ENCODE measurements at places on chromosomes 11 and 22. TPM values are rescaled to one million over a fixed set of nuclear protein-coding genes. Genes with fewer than 3 reads are reported as not detected.

DNA sequence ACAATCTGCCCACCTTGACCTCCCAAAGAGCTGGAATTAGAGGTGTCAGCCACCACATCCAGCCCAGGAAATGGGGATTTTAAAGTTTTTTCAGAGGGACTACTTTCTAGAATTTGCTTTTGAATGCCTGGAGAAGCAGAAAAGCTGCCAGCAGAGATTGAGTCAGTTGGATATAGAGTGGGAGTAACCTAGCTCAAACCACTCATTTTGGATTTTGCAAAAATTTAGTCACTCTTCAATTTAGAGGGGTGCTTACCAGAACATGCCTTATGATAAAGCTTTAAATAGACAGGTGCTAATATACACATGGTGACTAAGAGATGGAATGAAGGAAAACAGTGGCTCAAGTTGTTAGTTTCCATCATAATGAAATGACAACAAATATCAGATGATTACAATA, 26.5 kb upstream of the PSMA1 start:
- no peak for DNase-seq
- H3K36me3 ChIP-seq = no peaks in the 10 kb centered on the region
- H3K27me3 ChIP-seq = no peaks in the 10 kb centered on the region

Gene HBB
- total RNA-seq = 465 TPM

- no peaks in the 10 kb centered on the region for H3K36me3 ChIP-seq
- H3K4me3 ChIP-seq = no peak overlapping the region
- DNase-seq = no peak
- no peaks in the 10 kb centered on the region for H3K4me1 ChIP-seq
- H3K27me3 ChIP-seq = no peaks in the 10 kb centered on the region
Observed at GRCh38 chr22:33110562-33111163, 52.5 kb upstream of the SYN3 start.

DNA sequence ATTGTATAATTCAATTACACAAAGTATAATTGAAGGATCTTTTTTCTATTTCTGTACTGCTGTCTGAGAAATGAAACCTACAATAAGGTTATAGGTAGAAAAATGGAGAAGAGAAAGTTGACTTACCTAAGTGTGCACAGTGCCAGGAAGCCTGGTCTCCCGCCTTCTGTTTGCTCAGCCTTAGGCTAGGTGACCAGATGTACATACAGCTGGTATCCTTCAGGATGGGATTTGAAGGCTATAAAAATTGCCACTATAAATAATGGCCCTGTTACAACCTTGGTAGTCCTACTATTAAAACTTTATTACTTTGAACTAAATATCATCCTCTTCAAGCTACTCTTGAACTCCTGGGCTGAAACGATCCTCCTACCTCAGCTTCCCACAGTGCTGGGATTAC, 19.7 kb downstream of the OR51E2 start:
- no peaks in the 10 kb centered on the region for H3K4me1 ChIP-seq
- H3K4me3 ChIP-seq = no peak overlapping the region
- H3K36me3 ChIP-seq = no peaks in the 10 kb centered on the region
- no peak overlapping the region for H3K27ac ChIP-seq

Gene LIF
- not detected for total RNA-seq

- no peaks in the 10 kb centered on the region for H3K36me3 ChIP-seq
- peaks cover 8% of the 10 kb centered on the region for H3K4me1 ChIP-seq
- no peak for DNase-seq
- H3K27me3 ChIP-seq = no peaks in the 10 kb centered on the region
Observed at GRCh38 chr22:42249831-42250230, 20.6 kb downstream of the TCF20 start.

Gene SLC6A5
- not detected for total RNA-seq

Gene BTG4
- not detected for total RNA-seq

GRCh38 chr11:26522912-26523610, 49.0 kb downstream of the MUC15 start:
- no peaks in the 10 kb centered on the region for H3K27me3 ChIP-seq
- no peak overlapping the region for H3K4me3 ChIP-seq
- DNase-seq = no peak
- H3K4me1 ChIP-seq = no peaks in the 10 kb centered on the region
- H3K27ac ChIP-seq = no peak overlapping the region

DNA sequence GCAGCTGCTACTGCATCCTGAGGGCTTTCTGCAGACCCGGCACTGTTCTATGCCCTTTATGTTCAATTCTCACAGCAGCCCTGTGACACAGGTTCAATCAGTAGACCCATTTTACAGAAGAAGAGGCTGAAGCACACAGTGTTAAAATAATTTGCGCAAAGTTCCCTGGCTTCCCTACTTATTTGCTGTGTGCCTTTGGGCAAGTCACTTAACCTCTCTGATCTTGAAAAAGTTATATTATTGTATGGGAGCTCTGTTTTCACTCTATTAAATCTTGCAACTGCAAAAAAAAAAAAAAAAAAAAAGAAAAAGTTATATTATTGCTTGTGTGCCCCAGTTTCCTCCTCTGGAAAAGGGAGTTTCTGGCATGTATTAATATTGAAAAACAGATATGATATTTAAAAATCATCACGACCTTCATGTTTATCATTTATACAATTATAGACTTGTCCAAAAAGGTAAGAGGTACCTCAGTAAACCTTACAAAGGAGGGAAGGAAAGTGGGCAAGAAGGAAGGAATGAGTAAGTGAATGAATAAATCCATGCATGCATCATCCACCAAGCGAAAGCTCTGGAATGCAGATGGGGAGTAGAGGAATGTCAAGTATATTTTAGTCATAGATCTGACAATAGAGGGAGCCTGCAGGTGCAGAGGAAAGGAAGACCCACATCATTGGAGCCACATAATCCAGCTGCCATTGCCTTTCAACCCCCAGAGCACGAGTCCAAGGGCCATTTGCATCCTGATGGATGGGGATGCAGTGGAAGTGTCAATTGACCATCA, 21.2 kb upstream of the ISX start:
- no peak for DNase-seq
- no peak overlapping the region for H3K4me3 ChIP-seq
- peaks cover 18% of the 10 kb centered on the region for H3K27me3 ChIP-seq
- no peaks in the 10 kb centered on the region for H3K4me1 ChIP-seq

GRCh38 chr22:35921777-35922176, 106.8 kb downstream of the RBFOX2 start:
- H3K27me3 ChIP-seq = no peaks in the 10 kb centered on the region
- H3K27ac ChIP-seq = no peak overlapping the region
- H3K4me3 ChIP-seq = no peak overlapping the region

Gene ZNF280A
- total RNA-seq = not detected

Gene RIC3
- 13.4 TPM for total RNA-seq

Gene KCNJ1
- not detected for total RNA-seq

GRCh38 chr11:567011-567628, 6.3 kb downstream of the RASSF7 start:
- no peak overlapping the region for H3K27ac ChIP-seq
- H3K36me3 ChIP-seq = peaks cover 6% of the 10 kb centered on the region
- peaks cover 8% of the 10 kb centered on the region for H3K27me3 ChIP-seq
- H3K4me1 ChIP-seq = peaks cover 24% of the 10 kb centered on the region
- no peak overlapping the region for H3K4me3 ChIP-seq

GRCh38 chr11:44615041-44615755, 49.7 kb downstream of the CD82 start:
- no peak overlapping the region for H3K27ac ChIP-seq
- peak; percentile 74 for DNase-seq
- no peaks in the 10 kb centered on the region for H3K36me3 ChIP-seq
- no peak overlapping the region for H3K4me3 ChIP-seq

Gene CST6
- total RNA-seq = not detected

- H3K27me3 ChIP-seq = no peaks in the 10 kb centered on the region
- H3K36me3 ChIP-seq = no peaks in the 10 kb centered on the region
- no peaks in the 10 kb centered on the region for H3K4me1 ChIP-seq
- H3K4me3 ChIP-seq = no peak overlapping the region
- no peak for DNase-seq
- H3K27ac ChIP-seq = no peak overlapping the region
Observed at GRCh38 chr11:24246715-24247114, 250.1 kb upstream of the LUZP2 start.

GRCh38 chr22:43377896-43378704, 33.7 kb upstream of the MPPED1 start:
- H3K4me1 ChIP-seq = peaks cover 17% of the 10 kb centered on the region
- DNase-seq = no peak
- H3K27ac ChIP-seq = no peak overlapping the region
- H3K36me3 ChIP-seq = no peaks in the 10 kb centered on the region
- no peaks in the 10 kb centered on the region for H3K27me3 ChIP-seq

GRCh38 chr11:18729426-18729825, 3.4 kb upstream of the IGSF22 start:
- no peak overlapping the region for H3K4me3 ChIP-seq
- no peak for DNase-seq
- H3K36me3 ChIP-seq = no peaks in the 10 kb centered on the region
- no peak overlapping the region for H3K27ac ChIP-seq
- H3K27me3 ChIP-seq = no peaks in the 10 kb centered on the region
- peaks cover 16% of the 10 kb centered on the region for H3K4me1 ChIP-seq

DNA sequence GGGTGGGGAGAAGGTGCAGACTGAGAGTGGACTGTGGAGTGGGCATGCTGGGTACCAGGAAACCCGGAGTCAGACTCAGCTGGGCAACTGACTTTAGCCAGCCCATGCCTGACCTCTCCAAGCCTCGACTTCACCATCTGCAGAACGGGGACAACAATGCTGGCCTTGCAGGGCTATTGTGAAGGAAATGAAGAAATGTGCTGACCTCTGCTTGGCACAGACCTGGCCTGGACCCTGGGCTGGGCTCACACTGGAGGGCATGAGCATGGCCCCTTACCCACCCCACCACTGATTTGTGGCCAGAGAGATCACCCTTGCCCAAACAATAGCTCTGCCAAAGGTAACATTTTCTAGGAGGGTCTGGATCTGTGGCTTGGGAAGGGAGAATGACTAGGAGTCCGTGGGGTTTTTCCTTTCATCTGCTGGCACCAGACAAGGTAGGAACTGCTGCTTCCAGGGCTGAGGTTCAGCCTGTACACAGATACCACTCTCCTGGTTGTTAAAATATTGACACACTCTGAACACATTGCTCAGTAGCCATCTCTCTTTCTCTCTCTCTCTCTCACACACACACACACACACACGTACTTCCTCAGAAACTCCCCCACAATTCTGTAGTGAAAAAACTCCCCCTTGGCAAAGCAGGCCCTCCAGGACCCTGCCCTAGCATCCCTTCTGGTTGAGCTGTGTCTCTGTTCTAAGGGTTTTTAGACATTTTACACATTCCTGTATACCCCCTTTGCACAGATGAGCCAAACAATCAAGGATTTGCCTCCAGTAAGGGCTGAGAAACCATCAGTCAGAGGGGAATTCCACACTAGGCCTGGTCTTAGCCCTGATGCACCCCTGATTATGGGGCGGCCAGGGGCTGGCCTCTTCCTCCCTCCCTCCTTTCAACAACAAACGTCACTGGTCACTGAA, 1.0 kb downstream of the MOGAT2 start:
- no peaks in the 10 kb centered on the region for H3K27me3 ChIP-seq
- H3K27ac ChIP-seq = no peak overlapping the region
- H3K4me1 ChIP-seq = no peaks in the 10 kb centered on the region
- H3K4me3 ChIP-seq = no peak overlapping the region

DNA sequence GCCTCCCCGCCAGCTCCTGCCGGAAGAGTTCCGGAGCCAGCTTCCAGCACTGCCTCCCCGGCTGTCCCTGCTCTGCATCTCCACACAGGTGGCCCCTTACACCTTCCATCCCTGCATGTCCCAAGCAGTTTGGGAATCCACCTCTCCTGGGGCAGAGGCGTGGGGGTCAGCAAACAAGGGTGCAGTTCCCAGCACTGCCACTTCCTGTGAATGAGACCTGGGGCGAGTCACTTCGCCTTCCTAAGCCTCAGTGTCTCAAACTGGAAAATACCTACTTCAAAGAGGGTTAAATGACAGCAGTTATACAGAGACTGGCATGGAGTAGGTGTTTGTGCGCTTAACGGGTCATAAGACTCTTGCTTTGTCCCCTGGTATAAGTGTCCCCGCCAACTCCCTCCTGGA, 5.2 kb downstream of the CYTH4 start:
- peaks cover 6% of the 10 kb centered on the region for H3K27me3 ChIP-seq
- no peak overlapping the region for H3K27ac ChIP-seq

DNA sequence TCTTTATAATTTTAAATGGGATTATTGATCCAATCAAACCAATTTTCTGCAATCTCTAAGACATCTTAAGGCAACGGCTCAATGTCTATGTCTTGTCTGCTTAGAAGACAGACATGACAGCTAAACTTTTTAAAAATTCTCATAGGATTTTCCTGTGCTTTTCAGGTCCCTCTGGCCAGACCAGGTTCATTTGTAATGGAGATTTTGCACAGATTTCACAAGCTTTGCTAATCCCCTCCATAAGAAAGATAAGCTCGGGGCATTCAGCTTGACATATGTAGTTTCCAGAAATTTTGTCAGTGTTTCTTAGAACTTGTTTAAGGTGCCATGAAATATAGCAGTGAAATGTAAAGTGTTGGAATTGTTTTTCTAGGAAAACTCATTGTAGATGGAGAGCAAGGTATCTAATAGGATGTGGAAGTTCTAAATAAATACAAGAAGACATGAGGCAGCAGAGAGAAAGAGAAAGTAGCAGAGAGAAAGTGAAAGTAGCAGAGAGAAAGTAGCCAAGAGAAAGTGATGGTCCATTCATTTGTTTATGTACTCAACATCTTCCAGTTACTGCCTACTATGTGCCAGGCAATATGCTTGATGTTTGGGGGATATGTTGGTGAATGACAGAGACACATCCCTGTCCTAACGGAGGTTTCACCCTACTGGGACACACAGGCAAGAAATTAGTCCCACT, 219.1 kb upstream of the ARHGAP42 start:
- H3K4me1 ChIP-seq = no peaks in the 10 kb centered on the region
- no peak overlapping the region for H3K4me3 ChIP-seq
- no peak for DNase-seq
- no peaks in the 10 kb centered on the region for H3K36me3 ChIP-seq
- no peak overlapping the region for H3K27ac ChIP-seq

Gene MOGAT2
- 0.23 TPM for total RNA-seq

Gene OR8A1
- not detected for total RNA-seq

GRCh38 chr11:1534682-1535081, 37.4 kb downstream of the DUSP8 start:
- H3K27me3 ChIP-seq = peaks cover 5% of the 10 kb centered on the region
- no peak for DNase-seq
- peaks cover 19% of the 10 kb centered on the region for H3K36me3 ChIP-seq
- H3K27ac ChIP-seq = no peak overlapping the region
- H3K4me3 ChIP-seq = no peak overlapping the region

Gene CD3E
- 76.1 TPM for total RNA-seq

DNA sequence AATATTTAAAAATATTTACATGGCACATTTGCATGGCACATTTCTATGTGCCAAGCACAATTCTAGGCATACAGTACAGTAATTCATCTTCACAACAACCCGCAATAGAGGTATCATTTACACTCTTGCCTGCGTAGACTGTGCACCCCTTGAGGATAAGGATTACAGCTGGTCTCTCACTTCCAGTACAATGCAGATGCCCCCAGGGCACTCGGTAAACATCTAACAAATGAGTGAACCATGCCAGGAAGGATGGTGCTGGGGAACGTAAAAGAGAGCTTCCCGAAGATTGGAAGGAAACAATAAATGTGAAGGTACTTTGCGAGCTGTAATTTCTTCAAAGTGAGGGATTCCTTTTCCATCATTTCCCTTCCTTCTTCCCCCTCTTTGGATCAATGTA, 1.3 kb downstream of the PRPF19 start:
- H3K27ac ChIP-seq = peak overlapping the region; percentile 90
- peaks cover 26% of the 10 kb centered on the region for H3K4me1 ChIP-seq
- H3K4me3 ChIP-seq = peak overlapping the region; percentile 99
- H3K36me3 ChIP-seq = peaks cover 35% of the 10 kb centered on the region
- H3K27me3 ChIP-seq = no peaks in the 10 kb centered on the region
- DNase-seq = no peak

Gene OR51G1
- total RNA-seq = not detected
